Spleen (tissue), 13 donors: ENCODE measurements at places on chromosomes 1 and 21.

DNA sequence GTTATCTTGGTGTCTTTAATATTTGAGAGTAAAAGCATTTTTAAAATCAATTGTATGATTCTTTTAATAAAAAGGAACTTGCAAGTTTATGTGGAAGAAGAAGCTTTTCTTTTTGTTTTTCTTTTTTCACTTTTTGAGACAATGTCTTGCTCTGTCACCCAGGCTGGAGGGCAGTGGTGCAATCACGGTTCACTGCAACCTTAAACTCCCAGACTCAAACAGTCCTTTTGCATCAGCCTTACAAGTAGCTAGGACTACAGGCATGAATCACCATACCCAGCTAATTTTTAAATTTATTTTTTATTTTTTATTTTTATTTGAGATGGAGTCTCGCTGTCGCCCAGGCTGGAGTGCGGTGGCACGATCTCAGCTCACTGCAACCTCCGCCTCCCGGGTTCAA is 34.1 kb downstream of the CMPK1 start:
- H3K4me1 ChIP-seq, result no peaks in the 10 kb centered on the region
- H3K36me3 ChIP-seq, result peaks cover 51% of the 10 kb centered on the region
- H3K27me3 ChIP-seq, result no peaks in the 10 kb centered on the region

DNA sequence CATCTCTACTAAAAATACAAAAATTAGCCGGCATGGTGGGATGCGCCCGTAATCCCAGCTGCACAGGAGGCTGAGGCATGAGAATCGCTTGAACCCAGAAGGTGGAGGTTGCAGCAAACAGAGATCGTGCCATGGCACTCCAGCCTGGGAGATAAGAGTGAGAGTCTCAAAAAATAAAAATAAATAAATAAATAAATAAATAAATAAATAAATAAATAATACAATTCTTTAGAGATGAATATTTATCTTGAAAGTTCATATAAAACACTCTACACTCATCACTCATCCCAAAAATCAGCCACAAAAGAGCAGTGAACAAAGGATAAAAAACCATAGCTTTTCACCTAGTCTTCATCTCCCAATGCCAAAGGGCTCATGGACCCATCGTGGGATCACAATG is 162.2 kb upstream of the C8B start:
- no peak overlapping the region for H3K27ac ChIP-seq
- H3K27me3 ChIP-seq, result no peaks in the 10 kb centered on the region
- no peaks in the 10 kb centered on the region for H3K36me3 ChIP-seq
- no peaks in the 10 kb centered on the region for H3K4me1 ChIP-seq

DNA sequence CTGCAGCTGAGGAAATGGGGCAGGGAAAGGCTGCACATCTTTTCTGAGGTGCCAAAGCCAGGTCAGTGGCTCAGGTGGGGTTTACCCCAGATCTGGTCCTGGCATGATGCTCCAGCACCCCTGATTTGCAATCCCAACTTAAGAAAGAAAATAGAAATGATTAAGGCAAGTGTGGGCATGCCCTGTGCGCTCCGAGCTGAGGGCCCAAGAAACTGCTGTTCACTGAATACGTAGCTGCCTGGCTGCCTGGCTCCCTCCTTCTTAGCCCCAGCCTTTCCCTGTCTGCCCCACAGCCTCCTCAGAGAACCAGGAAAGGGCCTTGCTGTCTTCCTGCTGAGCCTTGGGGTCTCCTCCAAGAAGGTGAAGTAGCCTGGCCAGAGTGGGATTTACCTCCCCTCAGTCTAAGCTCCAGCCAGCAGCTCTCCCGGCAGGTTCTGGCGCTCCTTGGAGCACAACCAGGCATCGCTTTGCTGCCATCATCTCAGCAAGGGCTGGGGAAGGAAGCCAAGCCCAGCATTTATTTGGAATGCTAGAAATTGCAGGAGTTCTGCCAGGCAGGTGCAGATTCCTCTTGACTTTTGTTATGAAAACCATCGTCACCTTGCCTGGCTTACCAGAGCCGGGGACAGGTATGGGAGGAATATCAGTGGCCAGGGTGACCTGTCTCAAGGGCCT is 51.3 kb upstream of the SELENON start:
- H3K4me3 ChIP-seq, result no peak overlapping the region
- H3K4me1 ChIP-seq, result peaks cover 20% of the 10 kb centered on the region
- DNase-seq, result no peak
- no peaks in the 10 kb centered on the region for H3K36me3 ChIP-seq

DNA sequence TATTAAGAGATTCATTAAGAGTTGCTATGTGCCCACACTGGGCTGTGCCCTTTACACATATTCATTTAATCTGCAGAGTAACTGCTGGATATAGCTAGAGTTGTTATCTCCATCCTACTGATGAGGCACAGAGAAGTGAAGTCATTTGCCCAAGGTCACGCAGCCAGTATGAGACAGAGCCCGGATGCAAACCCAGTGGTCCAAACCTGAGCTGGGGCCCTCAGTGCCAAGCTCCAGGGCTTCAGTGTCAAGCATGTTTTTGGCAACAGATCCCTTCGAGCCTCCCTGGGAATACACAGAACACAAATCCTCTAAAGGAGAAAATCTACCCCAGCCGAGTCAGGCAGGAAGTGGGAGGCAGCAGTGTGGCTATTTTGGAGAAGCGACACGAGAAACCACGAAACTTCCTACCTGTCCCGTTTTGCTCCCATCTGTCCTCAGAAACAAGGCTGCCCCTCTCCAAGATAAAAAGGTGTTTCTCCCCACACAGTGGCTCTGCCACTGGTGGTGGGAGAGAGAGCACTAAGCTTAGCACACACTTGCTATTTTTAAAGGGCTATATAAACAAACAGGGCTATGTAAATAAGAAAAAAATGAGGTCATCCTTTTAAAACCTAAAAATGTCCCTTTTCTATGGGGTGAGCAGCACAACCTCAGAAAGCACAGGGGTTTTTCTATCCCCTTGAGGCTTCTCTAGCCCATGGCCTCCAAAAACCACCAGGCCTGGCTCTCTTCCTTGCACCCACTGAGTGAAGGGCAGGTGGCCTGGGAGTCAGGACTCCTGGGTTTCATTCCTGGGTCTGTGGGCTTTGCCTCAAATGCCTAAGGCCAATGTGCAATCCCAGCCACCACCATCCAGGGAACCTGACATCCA is 138.6 kb upstream of the EDN2 start:
- no peak for DNase-seq
- H3K27me3 ChIP-seq, result no peaks in the 10 kb centered on the region
- peaks cover 22% of the 10 kb centered on the region for H3K4me1 ChIP-seq

DNA sequence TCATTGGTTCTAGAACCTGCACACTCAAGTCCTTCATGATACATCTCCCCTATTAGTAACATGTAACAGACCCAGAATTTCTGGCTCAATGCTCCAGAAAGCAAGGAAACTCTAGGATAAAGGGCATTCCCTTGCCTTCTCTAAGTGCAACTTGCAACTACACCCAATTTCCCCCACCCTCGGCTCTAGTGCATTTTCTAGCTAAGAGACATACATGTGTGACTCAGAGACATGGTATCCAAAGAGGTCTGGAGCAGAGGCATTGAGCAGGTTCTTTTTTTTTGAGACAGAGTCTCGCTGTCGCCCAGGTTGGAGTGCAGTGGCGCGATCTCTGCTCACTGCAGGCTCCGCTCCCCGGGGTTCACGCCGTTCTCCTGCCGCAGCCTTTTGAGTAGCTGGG is 132.9 kb downstream of the ZC3H11B start:
- no peaks in the 10 kb centered on the region for H3K4me1 ChIP-seq
- DNase-seq, result no peak

- no peaks in the 10 kb centered on the region for H3K4me1 ChIP-seq
- no peak overlapping the region for H3K4me3 ChIP-seq
- H3K36me3 ChIP-seq, result no peaks in the 10 kb centered on the region
Measured at GRCh38 chr1:240004086-240004749, 87.5 kb upstream of the FMN2 start.

DNA sequence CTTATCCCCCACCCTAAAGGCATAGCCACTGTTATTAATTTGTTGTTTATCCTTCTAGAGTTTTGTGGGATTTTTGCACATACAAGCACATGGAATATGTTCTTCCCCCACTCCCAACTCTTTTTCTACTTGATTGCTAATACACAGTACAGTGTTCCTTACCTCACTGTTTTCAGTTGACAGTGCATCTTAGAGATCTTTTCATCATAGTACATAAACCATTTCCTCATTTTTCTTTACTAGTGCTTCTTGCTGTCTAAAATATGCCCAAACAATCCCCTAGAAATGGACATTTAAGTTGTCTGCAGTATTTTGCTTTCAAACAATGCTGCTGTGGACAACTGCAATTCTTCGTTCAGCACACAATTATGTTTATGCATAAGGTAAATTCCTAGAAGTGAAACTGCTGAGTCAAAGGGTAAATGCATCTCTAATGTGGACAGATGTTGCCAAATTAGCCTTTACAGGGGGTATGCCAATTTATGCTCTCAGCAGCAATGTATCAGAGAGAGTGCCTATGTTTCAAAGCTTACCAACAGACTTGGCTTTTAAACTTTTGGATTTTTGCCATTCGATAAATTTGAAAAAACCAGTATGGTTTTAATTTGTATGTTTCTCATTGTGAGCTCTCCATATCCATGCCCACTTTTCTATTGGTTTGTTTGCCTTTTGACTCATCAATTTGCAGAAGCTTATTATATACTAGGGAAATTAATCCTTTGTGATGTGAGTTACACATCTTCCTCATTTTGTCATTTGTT is 132.6 kb downstream of the MRPS6 start:
- no peaks in the 10 kb centered on the region for H3K27me3 ChIP-seq
- H3K36me3 ChIP-seq, result no peaks in the 10 kb centered on the region
- no peak overlapping the region for H3K4me3 ChIP-seq

DNA sequence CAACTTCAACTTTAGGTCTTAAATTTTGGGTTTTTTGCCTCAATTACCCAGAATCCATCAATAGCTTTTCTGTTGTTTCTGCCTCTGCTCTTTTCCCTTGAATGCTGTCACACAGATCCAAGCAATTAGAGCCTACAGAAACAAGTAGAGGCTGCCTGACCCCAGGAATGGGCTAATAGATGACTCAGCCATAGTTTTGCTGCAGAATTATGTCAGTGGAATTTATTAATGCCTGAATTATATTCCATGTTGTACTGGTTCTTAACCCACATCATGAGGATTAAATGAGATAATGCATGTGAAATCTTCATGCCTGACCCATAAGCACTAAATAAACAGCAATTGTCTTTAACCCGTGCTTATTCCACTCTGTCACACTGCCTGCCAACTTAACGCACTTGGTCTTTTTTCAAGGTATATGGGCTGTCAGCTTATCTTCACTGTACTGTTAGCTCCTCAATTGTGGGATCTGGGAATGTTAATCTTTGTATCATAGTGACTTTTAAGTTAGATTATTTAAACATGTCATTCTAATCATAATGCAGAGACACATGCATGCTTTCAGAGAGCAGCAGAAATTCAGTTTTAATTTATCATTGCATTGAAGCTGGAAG is 213.3 kb downstream of the ROR1 start:
- no peaks in the 10 kb centered on the region for H3K4me1 ChIP-seq
- no peak for DNase-seq
- no peaks in the 10 kb centered on the region for H3K27me3 ChIP-seq

GRCh38 chr1:3067301-3067670 is 1.7 kb upstream of the PRDM16 start:
- peaks cover 61% of the 10 kb centered on the region for H3K27me3 ChIP-seq
- H3K4me3 ChIP-seq, result no peak overlapping the region
- H3K36me3 ChIP-seq, result no peaks in the 10 kb centered on the region
- no peak overlapping the region for H3K27ac ChIP-seq
- peaks cover 43% of the 10 kb centered on the region for H3K4me1 ChIP-seq
- peak; percentile 58 for DNase-seq
